ENCODE measurements at places on chromosomes 1 and 21.

DNA sequence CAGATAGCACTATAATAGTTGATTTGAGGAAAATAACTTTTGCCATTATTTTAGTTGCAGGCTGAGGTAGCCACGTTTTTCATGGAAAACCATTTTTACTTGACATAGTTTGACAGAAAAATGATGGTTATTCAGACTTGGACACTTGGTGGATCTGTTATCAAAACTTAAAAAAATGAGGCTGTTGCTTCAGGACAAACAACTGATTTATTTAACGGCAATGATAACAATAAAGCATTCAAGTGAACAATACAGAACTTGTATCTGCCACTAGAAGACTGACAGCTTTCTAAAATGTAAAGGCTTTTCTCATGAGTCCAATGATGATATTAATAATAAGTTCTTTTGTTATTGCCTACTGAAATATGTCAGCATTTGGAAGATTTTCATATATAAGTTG is 322.9 kb downstream of the BRINP3 start:
- no peak for DNase-seq

DNA sequence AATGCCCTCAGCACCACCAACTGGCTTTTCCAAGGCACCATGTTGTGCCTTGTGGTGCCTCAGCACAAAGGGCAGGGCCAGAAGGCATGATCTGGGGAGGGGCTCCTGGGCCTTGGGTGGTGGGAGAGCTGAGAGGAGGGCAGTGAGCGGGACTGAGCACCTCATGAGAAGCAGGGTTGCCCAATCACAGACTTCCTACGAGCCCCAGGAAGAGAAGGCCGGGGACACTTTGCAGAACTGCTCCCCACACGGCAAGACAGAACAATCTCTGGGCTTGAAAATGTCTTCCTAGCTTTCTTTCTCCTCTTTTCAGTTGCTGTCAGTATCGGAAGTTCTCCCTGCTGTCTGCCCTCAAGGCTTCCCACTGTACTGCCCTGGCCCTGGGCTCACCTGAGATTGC is 6.8 kb downstream of the KCNJ10 start:
- no peak for DNase-seq

DNA sequence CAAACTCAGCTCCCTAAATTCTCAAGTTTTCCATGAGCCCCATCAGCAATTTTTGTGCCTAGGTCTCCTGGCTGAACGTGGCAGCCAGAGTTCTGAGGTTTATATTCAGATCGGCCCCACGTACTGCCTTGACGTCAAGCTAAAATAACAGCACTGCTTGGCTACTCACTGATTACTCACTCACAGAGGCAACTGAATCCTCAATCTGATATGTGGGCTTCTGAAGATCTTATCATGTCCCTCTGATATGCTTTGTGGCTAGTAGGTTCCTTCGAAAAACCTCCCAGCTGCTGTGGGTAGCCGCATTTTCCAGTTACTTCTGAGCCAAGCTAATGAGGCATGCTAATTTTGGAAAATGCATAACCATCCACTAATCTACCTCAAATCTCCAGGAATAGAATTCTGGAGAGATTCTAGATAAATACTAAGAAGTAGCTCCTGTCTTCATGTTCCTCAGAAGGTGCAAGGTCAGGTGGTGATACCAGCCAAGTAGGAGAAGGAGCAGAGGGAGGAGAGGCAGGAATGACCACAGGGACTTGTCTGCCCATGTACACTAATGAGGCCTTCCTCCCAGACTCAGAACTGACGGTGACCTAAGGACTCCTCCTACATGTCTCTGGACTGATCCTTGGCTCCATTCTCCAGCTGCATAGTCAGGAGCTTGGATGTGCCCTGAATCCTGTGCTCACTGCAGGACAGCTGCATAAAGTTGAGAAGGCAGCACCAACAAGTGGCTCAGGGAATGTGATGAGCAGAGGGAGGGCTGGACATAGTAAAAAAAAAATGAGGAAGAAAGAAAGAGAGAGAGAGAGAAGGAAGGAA is 263.7 kb downstream of the TNR start:
- no peak for DNase-seq

DNA sequence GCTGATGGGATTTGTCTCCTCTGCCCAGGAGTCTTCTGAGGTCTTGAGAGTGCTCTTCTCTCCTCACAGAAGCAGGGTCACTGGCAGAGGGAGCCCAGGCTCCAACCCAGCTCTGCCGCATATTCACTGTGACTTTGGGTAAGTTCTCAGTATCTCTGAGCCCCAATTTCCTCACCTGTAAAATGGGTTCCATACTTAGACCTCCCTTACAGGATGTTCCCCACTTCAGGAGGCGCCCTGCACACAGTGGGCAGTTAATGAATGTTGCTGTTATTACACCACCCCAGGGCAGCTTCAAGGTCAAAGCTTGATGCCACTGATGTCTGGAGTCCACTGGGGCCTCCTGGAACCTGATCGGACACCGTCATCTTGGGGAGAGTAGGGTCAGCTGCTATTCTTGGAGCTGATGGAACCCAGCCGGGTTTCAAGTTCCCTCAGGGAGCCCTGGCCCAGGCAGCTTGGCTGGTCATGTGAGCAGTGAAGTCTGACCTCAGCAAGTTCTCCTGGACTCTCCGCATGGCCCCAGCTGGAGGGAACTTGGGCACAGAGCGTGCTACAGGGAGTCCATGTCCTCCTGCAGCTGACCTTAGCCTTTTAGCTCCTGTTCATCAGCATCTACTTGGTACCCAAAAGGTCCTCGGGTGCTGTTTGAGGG is 21.8 kb downstream of the COA7 start:
- DNase-seq, result no peak

DNA sequence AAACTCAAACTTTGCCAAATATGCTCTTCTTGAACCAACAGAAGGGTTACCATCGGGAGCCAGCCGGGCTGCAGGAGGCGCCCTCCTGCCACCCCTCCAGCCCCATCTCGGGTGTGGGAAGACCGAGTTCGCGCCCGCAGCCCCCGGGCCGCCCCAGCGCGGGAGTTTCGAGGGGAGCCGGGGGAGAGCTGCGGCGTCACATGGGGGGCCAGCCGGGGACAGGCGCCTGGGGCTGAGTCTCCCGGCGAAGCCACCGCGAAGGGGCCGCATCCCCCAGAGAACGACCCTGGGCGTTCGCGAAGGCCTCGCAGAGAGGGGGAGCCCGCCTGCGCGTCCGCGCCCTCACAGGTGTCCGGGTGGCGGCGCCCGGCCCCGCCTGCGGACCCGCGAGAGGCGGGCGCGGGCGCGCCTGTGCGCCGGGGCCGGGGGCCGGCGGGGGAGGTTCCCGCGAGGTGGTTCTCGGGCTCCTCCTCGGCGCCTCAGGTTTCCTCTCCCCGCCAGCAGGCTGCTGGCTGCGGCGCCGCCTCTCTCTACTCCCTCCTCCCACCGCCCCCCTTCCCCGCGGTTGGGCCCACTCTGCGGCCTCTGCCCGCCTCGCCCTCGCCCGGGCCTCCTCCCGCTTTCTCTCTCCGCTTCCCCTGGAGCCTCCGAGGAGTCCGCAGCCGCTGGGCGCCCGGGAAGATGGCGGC is at the start of gene RAVER2:
Gene RAVER2, plus strand, starts transcription at position 584 of the 689 bp plus-strand sequence. Its CDS starts 98 bp downstream, at position 682.
- peak; percentile 44 for DNase-seq

- DNase-seq, result no peak
Measured at GRCh38 chr1:110471131-110471530, 20.2 kb downstream of the PROK1 start.

DNA sequence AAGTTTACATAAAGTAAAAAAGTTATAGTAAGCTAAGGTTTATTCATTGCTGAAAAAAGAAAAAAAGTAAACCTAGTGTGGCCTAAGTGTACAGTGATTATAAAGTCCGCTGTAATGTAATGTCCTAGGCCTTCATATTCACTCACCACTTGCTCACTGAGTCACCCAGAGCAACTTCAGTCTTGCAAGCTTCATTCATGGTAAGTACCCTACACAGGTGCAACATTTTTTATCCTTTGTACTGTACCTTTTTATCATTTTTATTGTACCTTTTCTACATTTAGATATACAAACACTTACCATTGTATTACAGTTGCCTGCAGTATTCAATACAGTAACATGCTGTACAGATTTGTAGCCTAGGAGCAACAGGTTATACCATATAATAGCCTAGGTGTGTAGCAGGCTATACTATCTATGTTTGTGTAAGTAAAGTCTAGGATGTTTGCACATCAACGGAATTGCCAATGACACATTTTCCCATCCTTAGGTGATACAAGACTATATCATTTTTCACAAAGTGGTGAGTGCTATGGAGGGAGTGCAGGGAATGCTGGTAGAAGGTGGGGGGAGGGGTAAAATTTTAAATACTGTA is 58.0 kb upstream of the DMRTA2 start:
- no peak for DNase-seq

- peak; percentile 98 for DNase-seq
Measured at GRCh38 chr1:151980287-151981177, 13.1 kb downstream of the S100A10 start.

- DNase-seq, result no peak
Measured at GRCh38 chr1:113205980-113206766, 133.2 kb downstream of the LRIG2 start.

GRCh38 chr1:70061231-70061630 is 144.1 kb downstream of the LRRC40 start:
- DNase-seq, result no peak

- no peak for DNase-seq
Measured at GRCh38 chr1:203444171-203444576, 31.4 kb upstream of the PRELP start.

GRCh38 chr1:48616710-48617109 is 144.7 kb upstream of the SPATA6 start:
- no peak for DNase-seq

DNA sequence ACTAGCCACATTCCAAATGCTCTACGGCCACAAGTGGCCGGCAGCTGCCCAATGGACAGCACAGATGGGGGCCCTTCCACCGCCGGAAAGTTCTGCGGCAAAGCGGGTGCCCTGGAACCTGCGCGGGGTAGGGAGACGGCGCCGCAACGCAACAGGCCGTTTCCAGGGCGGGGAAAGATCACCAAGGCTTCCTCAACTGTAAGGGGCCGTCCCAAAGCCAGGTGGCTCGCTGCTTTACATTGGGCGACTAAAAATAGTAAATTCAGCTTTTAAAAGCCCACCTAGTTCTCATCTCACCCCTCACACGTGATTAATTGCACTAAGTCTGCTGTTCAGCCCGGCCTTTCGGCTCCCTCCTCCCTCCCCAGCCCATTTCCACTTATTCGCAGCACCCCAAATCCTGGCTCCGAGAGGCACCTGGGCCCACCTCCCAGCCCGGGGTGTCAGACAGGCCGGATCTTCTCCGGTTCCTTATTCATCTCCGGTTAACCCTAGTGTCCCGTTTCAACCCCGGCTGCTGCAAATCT is 643 bp downstream of the CFAP298 start:
- peak; percentile 10 for DNase-seq

DNA sequence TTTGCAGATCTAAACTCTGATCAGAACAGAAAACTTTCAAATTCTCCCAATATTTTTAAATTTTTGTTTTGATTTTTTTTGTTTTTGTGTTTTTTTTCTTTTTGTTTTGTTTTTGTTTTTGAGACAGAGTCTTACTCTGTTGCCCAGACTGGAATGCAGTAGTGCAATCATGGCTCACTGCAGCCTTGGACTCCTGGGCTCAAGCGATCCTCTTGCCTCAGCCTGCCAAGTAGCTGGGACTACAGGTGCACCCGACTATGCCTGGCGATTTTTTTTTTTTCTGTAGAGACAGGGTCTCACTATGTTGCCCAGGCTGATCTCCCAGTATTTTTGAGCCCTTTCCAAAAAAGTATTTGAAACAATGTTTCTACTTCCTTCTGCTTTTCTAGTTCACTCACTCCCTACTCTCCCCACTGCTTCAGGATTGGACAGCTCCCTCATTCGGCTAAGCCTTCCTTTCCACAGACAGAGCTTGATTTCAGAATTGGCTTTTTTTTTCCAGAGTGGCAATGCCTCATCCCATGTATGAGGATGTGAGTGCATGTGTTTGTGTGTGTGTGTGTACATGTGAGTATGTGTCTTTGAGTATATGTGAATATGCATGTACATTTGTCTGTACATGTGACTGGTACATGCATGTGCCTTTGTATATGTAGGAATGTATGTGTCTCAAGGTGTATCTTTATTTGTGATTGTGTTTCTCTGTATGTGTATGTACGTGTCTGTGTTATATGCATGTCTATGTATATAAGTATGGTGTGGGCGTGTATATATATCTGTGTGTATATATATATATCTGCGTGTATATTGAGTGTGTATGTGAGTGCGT is 11.9 kb downstream of the LHX4 start:
- DNase-seq, result peak; percentile 17

- DNase-seq, result no peak
Measured at GRCh38 chr1:87864676-87865075, 536.0 kb downstream of the LMO4 start.

- DNase-seq, result no peak
Measured at GRCh38 chr1:5119366-5120234, 465.2 kb downstream of the AJAP1 start.

DNA sequence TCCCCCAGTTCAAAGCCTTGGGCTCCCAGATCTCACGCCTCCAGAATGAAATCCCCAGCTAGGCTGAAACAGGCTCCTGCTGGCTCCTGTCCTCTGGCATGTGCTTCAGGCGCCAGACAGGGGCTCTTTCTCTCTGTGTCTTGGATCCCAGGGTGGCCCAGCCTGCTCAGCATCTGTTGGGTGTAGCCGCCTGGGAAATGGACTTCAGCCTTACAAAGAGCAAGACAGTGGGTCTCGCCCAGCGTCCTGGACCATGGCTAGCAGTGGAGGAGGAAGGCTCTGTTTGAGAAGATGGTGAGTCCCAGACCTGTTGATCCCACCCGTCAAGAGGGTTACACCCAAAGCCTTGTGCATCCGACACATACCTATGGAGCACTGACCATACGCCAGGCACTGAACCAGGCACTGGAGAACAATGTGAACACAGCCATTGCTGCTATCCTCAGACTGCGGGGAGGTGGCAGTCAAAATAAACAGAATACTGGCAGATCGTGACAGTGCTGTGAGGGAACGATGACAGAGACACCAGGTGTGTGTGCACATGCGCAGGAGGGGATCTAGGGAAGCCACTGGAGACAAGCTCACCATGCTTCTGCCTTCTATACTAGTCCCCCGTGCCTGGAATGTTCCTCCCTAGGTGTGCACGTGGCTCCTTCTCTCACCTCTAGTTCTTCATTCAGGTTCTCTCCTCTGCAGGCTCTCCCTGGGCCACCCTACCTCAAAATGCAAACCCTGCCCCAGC is 93.0 kb upstream of the GCLM start:
- DNase-seq, result no peak

DNA sequence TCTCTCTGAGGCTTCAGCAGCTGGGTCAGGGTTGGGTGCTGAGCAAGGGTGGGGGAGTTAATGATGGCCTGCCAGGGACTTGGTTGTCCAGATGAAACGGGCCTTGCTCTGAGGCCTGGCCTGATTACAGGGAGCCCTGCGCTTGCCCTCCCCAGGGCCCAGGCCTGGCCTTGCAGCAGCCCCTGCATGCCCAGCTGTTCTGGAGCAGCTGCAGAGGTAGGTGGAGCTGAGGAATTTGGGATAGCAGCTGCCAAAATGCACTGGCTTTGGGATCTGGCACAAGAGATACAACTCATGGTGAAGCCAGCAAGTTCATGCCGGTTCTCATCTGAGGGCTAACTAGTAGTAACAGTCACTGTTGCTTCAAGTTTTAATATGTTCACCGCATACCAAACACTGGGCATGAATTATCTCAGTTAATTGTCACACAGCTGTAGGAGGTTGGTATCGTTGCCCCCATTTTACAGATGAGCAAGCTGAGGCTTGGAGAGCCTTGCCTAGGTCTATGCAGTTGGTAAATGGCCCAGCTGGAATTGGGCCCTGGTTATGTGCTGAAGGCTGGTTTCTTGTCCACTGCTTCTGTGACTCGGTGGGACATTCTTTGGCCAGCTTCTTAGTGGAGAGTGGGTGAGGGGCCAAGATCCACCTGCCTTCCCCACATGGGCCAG is 7.3 kb upstream of the SERINC2 start:
- DNase-seq, result no peak
